Activated CD4-positive, CD25-positive, alpha-beta regulatory T cell (primary cell): ENCODE measurements at places on chromosomes 3 and 15.

DNA sequence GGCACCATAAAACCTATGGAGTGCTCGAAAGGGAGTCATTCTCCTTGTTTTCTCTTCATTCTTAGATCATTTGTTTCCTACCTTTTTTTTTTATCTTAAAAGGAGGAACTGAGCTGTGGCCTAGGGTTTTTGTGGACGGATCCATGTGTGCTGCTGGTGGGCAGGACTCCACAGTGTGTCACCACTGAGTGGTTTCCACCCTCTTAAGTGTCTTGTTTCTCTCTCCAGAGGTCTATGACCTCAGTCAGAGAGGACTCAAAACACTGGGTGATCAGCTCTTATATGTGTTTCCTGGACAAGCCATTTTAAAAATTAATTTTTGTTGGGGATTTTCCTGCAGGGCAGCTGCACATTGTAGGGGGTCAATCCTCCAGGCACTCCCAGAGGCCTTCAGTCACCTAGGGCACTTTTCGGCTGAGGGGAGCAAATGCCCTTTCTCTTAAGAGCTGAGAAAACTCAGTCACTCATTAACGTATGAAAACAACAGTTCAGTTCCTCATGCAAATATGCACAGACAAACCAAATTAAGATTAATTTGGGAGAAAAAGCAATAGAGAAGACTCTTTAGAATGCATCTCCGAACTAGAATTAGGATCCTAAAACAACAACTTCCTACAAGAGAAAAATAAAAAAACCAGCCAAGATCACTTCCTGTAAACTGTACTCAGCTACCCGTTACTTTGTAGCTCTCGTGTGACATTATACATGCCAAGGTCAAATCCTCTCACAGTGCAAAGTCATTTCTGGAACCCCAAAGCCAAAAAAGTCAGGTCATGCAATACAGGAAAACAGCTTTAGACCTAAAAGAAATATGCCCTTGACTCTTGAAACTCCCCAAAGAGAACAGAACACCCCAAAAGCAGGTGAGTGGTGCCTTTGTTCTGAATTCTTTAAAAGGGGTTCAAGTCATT lies 27.6 kb upstream of the FAM3D start:
- no peak for DNase-seq

- no peak for DNase-seq
Measured at GRCh38 chr3:64094713-64095079, 71.4 kb upstream of the PSMD6 start.

DNA sequence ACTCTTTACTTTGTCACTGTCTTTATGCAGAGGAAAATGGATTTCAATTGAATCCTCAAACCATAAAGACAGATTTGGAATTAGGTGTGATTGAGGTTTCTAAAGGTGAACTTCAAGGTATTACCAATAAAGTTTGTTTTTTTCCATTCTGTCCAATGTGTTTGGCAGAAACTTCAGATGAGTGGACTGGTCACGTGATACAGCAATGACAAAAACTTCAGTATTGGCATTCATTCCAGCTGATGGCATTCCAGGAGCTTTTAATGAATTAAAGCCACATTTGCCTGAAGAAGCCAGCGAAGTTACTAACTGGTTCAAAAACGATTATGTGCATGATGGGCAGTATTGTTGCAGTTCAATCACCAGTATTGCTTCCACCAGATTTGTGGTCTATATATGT lies 4.5 kb upstream of the MASP1 start:
- no peak for DNase-seq

- no peak for DNase-seq
Measured at GRCh38 chr15:72902245-72902918, 118.8 kb upstream of the ADPGK start.

DNA sequence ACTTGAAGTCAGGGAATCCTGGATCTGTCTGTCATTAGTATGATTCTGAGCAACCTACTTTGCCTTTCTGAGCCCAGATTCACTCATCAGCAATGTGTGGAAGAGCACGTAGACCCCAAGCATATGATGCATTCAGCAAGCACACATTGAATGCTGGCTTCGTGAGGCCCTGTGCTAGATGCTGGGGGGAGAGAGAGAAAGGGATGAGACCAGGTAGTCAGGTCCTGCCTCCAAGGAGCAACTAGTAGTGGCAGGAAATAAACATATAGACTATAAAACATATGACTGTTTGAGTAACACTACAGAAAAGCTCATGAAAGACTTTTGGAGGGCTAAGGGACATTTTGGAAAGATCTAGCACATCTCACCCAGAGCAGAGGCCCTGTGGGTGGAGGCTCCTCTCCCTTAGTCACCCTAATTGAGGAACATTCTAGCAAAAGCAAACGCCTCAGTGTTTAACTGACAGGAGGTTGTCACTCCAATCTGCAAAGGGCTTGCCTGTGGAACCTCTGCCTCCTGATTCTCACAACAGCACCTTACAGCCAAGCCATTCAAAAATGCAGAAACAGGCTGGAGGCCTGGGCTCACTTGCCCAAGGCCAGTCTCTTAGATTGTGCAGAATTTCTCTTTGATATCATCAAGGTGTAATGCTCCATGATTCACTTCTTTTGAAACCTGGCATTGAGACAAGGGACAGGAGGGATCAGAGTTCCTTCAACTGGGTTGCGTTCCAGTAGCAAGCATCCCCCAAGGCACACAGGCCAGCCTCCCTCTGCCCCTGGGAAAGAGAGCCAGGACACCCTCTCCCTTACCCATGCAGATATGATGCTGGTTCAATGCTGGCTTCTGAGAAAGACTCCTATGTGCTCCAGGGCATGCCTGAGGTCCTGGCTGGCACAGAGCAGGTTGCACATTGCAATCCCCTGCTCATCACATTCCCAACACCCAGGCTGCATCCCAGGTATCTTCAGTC lies 26.1 kb downstream of the STARD5 start:
- DNase-seq = no peak

DNA sequence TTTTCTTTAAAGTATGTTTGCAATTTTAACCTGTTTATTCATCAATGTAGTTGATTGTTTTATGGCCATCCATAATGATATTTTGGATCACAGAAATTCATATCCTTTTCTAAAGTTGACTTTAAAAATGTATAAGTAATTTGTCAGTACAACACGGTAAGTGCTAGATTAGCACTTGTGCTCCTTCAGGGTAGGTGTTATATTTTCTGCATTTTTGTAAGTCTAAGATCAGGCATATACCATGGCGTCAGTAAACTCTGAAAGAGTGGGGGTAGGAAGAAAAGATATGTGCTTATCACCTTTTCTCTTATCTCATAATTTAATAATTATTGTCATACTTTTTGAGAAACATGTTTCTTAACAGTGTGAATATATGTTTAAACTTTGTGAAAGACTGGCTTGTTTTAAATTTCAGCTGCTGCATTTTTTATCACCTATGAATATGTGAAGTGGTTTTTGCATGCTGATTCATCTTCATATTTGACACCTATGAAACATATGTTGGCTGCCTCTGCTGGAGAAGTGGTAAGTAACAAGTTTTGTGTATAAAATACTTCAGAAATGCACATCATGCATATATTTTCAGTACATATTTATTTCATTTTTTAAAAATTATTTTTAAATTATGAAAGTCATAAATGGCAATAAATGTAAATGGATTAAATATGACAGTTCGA lies 22.1 kb downstream of the SLC25A26 start:
- no peak for DNase-seq

DNA sequence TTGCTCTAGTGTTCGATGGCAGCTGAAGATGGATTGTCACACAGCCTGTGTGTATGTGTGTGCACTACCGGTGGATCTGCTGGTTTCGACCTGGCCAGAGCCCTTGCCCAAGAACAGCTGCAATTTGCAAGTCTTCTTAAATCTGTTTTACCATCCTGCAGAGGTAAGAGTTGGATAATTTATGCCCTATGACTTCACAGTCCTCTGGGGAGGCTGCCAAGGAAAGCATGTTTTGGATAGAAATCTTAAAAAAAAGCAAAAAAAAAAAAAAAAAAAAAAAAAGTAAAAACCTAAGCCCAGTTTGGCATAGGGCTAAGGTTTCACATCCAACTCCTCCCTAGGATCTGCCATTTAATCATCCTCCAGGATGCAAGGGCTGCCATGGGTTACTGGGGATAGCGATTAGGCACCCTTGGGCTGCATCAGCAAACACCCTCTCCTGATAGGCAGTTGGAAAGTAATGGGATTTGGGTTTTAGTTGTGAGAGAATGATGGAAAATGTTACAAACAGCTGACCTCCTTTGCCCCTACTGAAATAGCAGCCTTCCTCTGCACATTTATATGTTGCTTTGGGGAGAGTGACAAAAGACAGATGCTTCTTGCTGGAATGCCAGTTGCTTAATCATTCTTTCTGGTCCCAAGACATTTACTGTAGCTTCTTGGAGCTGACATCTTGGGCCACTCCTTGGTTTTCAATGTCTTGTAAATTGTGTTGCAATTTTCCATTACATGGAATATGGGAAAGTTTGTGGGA lies 35.4 kb downstream of the CD200R1L start:
- no peak for DNase-seq

- DNase-seq = no peak
Measured at GRCh38 chr15:62071711-62072308, 5.0 kb downstream of the C2CD4A start.

DNA sequence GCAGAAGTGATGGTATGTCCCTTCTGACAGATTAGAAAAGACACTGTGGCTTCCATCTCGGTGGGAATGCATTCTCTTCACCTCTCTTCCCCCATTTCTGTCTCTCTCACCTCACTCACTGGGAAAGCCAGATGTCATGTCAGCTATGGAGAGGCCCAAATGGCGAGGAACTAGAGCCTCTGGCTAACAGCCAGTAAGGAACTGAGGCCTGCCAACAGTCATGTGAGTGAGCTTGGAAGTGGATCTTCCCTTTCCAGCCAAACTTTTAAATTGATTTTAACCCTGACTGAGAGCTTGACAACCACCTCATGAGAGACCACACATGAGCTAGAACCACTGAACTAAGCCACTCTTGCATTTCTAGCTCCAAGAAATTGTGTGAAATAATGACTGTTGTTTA lies 35.2 kb upstream of the CDAN1 start:
- no peak for DNase-seq

- no peak for DNase-seq
Measured at GRCh38 chr3:976006-976405, 116.8 kb upstream of the CNTN6 start.

- DNase-seq = no peak
Measured at GRCh38 chr3:89434621-89435380, 327.4 kb downstream of the EPHA3 start.

GRCh38 chr3:72142028-72142427 lies 357.1 kb upstream of the PROK2 start:
- DNase-seq = no peak

DNA sequence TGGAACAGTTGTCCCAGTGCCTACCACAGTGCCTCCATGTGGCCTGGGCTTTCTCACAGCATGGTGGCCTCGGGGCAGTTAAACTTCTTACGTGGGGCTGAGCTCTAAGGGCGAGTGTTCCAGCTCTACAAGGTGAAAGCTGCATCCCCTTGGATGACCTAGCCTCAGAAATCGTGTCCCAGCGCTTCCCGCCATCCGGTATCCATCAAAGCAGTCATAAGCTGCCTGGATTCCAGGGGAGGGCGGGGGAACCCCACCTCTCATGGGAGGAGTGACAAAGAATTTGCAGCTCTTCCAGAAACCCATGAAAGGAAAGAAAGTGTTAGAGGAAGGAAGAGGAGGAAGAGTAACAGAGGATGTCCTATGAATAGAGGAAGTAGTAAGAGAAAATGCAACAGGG lies 45.8 kb upstream of the CCDC174 start:
- no peak for DNase-seq

- DNase-seq = no peak
Measured at GRCh38 chr15:83784975-83785374, 131.1 kb downstream of the ADAMTSL3 start.

DNA sequence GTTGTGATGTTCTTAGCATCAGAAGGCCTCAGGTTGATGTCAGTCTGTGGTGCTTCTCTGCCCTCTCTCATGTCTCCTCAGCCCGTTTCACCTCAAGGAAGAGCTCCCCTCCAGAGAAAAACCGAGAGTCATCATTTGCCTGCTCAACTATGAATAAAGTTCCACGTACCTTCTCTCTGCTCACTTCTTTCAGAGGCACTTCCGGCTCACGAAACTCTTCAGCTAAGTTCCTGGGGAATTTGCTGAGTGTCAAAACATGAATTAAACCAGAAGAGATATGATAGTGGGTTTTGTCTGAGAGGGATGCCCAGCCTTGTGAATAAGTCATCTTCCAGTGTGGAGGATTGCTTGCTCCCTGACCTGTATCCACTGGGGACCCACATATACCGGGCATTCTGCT lies 37.7 kb downstream of the CCR4 start:
- no peak for DNase-seq
